ENCODE measurements at places on chromosomes 11 and 22.

GRCh38 chr22:24169439-24170058 is 11.7 kb upstream of the SUSD2 start:
- DNase-seq: no peak

DNA sequence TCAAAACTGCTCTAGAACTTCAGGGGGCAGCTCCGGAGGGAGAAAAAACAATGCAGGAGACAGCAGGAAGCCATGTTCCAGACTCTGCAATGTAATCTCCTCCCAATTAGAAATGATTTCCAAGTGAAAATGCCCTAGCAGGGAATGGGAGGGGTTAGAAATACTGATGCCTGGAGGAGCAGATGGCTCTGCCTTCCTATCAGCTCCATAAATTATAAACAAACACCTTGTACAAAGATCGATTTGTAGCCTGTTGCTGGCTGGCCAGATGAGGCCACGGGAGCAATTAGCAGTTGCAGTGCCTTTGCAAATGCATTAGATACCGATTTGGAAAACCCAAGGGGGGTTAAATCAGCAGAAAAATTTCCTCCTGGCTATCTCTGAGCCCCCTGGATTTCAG is 46.6 kb upstream of the CHRM4 start:
- no peak for DNase-seq

- DNase-seq: no peak
Measured at GRCh38 chr11:12044799-12045198, 36.4 kb upstream of the DKK3 start.

DNA sequence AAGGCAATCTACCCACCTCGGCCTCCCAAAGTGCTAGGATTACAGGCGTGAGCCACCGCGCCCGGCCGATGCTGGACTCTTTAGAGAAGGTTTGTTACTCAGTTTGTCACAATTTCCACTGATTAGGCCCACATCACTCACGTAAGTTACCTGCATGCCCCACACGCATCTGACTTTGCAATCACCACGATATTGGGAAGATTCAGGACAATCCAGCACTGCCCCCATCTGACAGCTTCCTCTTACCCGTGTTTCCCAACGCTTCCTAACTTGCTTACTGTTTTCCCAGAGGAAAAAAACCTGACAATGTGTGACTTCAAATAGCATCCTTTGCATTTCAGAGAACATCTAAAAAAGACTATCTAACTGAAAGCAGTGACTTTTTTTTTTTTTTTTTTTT is 21.8 kb upstream of the EIF3M start:
- DNase-seq: no peak

DNA sequence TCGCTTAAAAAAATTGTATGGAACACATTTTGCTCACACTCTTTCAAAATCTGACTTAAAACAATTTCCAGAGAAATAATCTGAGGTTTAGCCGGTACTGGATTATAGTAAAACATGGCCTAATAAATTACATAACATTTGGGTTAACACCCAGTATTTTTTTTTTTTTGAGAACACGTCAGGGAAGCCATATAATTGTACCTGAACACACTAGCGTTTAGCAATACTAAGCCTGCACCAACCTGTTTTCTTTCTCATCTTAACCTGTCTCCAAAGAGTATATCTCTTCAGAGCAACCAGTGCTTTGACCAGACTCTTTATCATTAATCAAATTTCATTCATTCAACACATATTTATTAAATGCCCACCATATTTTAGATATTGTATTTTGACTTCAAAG is 2.0 kb upstream of the POGLUT3 start:
- no peak for DNase-seq
